ENCODE measurements at places on chromosomes 12 and 14.
A peak's percentile ranks its signal among the peaks of the same experiment; 100 is the strongest.

DNA sequence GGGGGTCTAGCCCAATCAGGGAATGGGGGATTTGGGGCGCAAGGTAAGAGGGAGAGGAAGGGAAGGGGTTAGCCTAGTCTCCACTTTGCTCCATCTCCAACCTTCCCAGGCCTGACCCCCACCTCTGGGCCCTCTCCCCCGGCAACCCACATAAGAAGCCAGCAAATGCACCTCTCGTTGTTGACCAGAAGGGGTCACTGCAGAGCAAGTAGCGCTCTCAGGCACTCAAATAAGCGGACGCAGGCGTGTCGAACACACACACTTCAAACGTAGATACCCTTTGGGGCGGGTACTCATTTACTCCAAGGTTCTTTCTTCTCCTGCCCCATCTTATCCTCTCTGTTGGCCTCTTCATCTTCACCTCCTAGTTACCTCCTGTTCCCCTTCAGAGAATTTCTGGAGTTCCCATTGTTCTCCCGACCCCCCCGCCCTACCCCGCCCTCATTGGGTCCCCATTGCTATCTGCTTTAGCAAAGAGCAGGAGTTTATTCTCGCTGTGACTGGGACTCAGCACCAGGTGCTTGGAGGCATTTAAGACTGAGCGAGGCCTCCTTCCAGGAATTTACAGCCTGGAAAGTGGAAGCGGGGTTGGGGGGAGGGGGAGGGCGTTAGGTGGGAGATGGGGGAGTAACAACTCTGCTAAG lies 1.5 kb upstream of the SRRM4 start:
- DNase-seq, result no peak

- DNase-seq, result no peak
Measured at GRCh38 chr12:87679251-87679650, 349.9 kb downstream of the C12orf50 start.

DNA sequence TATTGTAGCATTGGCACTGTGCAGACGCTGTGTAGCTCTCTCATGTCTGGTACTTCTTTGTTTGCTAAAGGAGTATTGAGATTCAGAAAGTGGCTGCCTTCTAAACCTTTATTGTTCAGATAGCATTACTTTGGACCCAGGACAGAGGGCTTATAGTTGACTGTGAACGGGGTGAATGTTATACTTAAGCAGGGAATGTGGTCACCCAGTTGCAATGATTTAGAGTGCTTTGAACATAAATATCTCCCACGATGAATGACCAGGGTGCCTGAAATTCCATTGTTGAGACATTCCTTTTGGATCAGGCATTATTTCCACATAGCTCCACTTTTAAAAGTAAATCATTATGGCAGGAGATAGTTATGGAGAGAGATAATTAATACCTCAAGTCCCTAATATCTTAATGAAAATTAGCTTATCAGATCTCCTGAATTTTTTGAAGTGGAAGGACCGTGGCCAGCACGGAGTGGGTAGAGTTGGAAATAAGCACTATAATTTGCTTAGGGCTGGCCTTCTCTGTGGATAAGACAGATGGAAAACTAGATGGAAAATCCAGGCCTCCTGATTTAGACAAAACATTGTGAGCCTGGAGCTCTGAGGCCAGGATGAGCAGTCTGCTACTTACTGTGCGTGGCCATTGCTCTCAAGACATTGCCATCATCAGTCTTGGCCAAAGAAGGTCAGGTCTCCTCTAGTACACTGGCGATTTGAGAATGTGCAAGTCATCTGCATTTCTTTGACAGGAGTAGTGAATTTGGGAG lies 114.5 kb downstream of the ETV6 start:
- DNase-seq, result no peak

- no peak for DNase-seq
Measured at GRCh38 chr12:132397152-132397933, 68.0 kb upstream of the GALNT9 start.

- DNase-seq, result no peak
Measured at GRCh38 chr12:34356233-34356987, 334.1 kb downstream of the ALG10 start.

GRCh38 chr12:105983622-105984320 lies 155.0 kb downstream of the NUAK1 start:
- no peak for DNase-seq

DNA sequence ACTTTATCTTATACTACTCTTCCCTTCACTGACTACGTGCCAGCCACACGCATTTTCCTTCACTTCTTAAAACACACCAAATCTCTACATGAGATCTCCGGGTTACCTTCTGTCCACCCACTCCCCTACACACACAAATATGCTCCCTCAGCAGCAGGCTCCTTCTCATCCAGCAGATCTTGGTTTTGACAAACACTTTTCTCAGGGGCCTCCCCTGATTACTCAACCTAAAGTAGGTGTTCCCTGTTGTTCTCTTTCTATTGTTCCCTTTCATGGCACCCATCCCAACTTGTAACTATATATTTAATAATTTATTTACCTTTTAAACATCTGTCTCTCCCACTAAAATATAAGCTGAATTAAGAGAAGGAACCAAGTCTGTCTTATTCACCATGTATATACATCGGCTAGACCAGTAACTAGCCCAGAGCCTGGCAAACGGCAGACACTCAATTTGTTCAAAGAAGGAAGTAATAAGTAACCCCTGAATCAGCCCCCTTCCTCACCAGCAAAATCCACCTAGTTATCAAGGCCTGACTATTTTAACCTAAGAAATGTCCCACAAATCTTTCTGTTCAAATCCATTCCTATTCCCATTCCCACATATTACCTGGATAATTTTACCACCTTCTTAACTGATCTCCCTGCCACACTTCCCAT lies 2.7 kb downstream of the C2CD5 start:
- DNase-seq, result no peak

DNA sequence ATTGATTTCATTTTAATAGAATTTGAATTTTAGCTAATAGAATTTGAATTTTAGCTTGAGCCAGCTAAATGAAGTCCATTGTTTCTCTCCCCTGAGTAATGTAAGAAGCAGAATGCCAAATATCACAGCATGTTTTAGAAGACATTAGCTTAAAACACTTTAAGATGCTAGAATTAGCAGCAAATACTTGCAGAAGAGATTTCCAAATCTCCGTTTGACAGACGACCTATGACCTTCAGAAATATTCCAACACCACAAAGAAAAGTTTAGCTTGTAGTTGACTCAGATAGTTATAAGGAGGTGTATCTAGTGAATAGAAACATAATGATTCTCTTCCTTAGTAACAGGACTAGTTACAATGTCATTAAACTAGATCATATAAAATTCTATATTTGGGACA lies 51.7 kb upstream of the MYF6 start:
- no peak for DNase-seq

- no peak for DNase-seq
Measured at GRCh38 chr12:66409195-66409871, 107.0 kb downstream of the HELB start.

GRCh38 chr14:103209506-103209905 lies 86.2 kb downstream of the TNFAIP2 start:
- DNase-seq, result no peak

GRCh38 chr14:50821510-50822464 lies 9.2 kb downstream of the NIN start:
- DNase-seq, result no peak

GRCh38 chr14:52352061-52352491 lies 38.0 kb downstream of the PTGER2 start:
- DNase-seq, result no peak

DNA sequence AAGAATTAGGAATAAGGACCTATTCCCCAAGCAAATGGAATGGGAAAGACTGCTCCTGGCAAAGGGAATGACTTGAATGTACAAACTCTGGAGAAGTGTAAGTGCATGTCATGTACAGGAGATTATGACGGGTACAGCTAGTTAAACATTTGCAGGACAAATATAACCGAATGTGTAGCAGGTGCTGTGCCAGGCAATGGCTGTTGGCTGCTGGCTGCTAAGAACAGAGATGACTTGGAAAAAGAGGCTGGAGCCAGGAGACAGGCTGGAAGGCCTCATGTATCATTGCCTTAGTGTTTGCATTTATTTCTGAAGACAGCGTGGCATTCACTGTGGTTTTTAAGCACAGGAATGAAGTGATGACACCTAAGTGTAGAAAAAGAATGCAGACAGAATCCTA lies 136.8 kb downstream of the TTC8 start:
- no peak for DNase-seq

DNA sequence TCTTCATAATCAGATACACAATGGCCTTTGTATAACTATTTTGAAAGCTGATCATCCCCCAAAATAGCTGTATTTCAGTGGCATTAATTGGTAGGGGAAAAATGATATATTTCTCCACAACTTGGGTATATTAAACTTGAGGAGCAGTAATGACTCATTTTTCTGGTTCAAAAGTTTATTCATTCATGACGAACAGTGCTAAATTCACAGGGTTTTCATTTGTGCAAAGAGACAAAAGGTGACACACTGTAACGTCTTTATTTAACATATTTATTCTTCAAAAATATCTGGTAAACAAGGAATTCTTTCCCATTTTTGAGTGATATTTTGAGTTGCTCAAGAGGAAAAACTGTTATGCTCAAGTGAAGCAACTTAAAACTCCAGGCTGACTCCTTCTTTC lies 415.5 kb upstream of the SOX5 start:
- no peak for DNase-seq

DNA sequence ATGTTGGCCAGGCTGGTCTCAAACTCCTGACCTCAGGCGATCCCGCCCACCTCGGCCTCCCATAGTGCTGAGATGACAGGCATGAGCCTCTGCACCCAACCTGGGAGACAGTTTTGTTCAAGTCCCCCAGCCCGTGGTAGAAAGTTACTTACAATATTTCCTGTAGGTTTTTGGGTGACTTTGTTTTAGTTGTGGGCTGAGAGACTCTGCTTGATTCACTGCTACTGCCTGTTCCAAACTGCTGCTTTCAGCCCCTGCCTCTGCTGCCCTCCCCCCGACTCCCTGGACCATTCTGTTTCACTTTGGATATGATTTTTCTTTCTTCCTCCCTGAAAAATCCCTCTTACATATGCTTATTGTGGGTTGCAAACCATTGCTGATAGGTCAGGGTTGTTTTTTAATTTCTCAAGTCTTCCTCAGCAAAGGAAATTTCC lies 13.4 kb upstream of the PCNX1 start:
- no peak for DNase-seq

DNA sequence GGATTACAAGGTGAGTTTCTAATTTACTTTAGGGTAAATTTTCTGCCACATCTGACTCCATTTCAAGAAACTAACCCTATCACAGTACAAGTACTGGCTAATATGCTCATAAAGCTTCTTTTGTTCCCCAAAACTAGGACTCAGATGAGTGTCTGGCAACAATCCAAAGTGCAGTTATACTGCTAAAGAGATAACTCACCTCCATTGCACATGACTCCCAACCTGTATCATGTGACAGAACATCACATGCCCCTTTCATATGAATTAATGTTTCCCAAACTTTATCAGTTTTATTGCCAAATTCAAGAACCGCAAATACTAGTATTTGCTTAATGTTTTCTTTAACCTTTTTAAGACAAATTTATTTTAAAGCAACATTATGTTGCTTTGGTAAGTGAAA lies 3.9 kb upstream of the PPP1R12A start:
- DNase-seq, result no peak

DNA sequence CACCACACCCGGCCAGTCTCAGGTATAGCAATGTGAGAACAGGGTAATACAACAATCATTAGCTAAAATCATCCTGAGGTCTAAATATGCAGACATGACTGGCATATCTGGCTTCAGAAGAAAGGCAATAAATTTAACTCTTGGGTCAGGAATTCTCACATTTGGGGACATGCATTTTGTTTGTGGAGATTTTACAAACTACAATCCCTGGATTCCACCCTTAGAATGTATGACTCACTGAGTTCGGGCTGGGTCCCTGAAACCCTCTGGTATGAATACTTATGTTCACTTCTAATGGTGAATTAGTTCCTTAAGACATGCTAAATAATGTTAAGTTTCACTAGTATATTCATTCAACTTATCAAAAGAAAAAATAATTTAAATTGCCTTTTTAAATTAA lies 98.9 kb upstream of the HMGA2 start:
- DNase-seq, result no peak

DNA sequence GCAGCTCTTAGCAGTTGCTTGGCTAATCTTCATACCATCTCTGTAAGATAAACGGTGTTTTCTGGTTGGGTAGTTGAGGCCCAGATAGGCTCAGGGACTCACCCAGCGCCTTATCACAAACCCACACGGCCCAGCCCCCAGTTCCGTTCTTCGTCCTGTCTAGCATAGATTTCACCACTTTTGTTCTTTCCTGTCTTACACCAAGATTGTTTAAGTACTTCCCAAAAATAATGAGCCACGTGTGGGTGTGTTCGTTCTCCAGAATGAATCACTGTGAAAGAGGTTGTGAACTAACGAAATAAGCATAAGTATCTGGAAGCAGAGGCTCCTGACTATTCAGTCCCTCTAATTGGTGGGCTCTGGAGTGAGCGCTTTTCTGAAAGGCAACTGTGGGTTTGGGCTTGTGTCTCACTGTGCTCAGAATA lies 21.4 kb downstream of the ACVR1B start:
- peak; percentile 21 for DNase-seq

DNA sequence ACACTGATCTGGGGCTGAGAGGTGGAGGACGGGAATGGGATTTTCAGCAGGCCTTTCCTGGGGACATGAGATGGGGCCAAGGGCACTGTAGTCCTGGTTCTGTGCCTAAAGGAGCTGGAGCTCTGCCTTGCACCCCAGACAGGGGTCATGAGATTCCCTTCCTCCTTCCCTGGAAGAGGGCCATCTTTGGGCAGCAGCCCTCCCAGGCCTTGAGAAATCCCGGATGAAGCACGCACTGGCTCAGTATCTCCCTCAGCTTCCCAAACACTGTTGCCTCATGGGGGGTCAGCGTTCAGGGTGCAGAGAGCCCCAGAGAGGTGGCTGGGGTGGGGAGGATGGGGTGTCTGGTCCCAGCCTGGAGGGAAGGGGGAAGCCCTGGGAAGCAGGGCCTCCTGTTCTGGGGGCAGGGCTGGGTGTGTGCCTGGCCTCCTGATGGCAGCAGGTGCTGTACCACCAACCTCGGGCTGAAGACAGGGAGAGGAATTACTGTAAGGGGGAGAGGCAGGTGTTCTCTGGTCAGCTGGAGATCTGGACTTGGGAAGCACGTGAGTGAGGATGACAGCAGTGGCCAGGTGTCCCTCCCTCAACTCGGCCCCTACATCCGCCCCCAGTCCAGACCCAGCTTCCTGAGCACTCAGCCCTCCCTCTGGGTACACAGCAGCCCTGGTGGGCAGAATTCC lies 8.4 kb upstream of the NR4A1 start:
- no peak for DNase-seq

Measured in stimulated activated CD4-positive, alpha-beta T cell treated with anti-CD3 and anti-CD28 coated beads, Interleukin-12 subunit alpha, Interleukin-12 subunit beta, amount 100 ng/mL, for 4 hours (primary cell).